Muscle of leg (tissue), 16 donors: ENCODE measurements at places on chromosomes 2 and 18. TPM values are rescaled to one million over a fixed set of nuclear protein-coding genes. Genes with fewer than 3 reads are reported as not detected.

LRP1B gene
- 2.1 TPM for polyA plus RNA-seq

QPCT gene
- polyA plus RNA-seq: 5.1 TPM

TMEM37 gene
- 10.9 TPM for polyA plus RNA-seq

GRCh38 chr2:218228366-218229090 is 11.5 kb downstream of the ARPC2 start:
- DNase-seq: no peak

DNA sequence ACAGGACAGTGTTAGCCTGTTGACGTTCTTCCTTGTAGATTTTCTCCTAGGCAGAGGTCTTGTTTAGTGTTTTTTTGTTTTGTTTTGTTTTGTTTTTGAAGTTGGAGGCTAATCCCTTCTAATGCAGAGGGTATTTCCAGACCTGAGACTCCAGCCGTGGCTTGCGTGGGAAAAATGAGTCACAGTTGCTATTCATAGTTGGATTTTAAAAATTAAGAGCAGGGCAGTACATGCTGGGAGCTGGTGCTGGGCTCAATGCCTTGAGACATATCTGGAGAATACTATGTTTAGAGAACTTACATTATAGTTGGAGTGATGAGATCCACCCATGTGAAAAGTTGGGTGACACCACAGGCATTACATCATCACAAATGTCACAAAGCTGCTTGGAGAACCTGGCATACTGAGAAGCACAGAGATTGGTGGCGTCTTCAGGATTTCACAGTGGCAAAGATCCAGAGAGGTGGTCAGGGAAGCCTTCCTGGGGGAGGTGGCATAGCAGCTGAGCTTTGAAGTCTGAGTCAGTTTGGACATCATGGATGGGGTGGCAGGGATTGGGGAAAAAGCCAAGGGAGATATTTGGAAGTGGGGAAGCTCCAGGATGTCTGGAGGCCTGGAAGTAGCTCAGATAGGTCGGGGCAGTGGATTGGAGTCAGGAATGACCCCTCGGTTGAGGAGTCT is 249.4 kb downstream of the LOXHD1 start:
- DNase-seq: peak; percentile 47

DNA sequence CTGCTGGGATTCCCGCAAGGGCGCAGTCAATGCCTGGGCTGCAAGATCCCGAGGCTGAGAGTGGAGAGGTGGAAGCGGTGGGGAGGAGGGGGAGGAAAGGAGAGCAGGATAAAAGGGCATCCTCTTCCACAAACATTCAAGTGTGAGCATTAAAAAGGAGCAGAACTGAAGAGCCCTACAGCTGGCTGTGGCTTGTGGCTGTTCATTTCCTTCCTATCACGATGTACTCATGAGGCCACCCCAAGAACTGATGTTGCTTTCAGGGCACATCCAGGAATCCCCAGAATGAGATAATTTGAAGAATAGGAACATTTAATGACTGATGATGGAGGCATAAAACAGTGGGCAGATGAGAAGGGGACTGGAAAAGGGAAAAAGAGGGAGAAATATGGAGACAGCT is 230.8 kb upstream of the SMIM21 start:
- DNase-seq: no peak

GRCh38 chr18:78798402-78799175 is 181.0 kb upstream of the SALL3 start:
- no peak for DNase-seq

DNA sequence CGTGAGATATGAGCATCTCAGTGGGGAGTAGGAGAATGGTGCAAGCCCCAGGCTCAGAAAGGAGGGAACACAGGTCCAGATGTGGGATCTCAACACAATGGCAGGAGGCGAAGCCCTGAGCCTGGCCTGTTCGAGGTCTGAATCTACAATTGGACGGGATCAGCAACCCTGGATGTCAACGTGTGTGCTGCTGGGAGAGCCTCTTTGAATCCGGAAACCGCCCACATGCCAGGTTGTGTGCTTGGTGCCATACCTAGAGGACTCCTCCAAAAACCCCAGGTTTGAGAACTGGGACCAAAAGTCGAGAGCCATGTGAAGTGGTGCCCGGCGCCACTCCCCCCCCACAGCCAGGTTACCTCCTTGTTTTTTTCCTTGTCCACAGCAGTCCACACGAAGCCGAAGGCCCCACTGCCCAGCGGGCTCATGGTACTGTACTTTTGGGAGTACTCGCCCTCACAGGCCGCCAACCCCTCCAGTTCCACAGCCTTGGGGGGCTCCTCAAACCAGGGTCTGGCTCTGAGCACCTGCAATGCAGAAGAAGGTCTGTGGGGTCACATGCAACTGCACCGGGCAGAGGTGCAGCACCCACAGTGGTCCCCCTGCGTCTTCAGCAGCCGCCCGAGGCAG is 20.4 kb upstream of the MTERF4 start:
- DNase-seq: no peak

DNA sequence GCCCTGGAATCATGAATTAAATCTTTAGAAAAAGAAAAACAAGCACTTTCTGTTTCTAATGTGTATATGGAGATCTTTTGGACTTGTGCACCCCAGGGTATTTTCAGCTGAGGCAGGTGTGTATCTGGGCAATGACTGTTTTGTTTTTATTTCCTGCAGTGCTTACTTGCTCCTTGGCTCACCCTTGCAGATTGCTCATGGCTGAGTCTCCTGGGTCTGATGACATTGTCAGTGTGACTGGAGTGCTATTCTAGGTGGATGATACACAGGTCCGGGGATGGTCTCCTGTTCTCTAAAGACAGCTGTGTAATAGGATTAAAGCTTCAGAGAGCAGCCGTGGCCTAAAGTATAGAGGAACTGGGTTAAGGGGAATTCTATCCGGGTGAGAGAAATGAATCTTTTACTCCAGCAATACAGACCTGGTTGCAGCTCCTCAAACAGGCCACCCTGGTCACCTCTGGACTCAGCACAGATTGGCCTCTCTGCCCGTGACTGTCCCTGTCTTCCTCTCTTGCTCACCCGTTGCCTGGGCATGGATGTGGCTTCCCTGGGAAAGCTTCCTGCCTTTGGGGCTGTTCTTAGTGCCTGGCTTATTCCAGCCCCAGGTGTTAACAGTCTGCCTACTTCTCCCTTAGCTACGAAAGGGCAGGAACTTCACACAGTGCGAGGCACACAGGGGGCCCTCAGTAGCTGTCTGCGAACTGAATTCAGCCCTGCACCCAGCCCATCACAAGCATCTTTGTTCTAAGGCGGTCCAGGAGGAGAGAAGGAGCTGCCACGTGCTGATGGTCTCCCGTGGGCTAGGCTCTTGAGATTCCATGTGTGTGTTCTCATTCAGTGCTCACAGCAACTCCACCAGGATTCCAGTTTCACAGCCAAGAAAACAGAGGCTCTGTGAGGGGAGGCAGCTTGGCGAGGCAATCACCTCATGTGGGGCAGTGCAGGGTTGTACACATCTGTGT is 84.3 kb downstream of the ACOXL start:
- DNase-seq: peak; percentile 76

DNA sequence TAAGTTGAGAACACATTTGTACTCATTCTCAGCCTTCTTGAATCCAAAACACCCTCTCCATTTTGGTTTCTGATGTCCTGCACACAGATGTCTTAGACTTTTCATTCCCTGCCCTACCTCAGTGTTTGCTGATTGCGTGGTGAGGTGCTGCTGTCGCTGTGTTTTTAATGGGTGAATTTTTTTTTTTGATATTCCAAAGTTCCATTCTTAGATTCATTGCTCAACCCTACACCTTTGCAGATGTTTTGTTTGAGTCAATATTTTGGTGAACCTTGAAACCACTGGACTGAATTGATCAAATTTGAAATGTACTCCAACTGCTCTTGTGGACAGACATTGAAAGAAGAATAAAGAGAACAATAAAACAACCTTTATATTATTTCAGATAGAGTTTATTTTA is 130.4 kb upstream of the DSEL start:
- no peak for DNase-seq
